ENCODE measurements at places on chromosomes 2 and 18.

- no peak for DNase-seq
These were observed 51.8 kb downstream of the UPP2 start for GRCh38 chr2:158153270-158154015.

DNA sequence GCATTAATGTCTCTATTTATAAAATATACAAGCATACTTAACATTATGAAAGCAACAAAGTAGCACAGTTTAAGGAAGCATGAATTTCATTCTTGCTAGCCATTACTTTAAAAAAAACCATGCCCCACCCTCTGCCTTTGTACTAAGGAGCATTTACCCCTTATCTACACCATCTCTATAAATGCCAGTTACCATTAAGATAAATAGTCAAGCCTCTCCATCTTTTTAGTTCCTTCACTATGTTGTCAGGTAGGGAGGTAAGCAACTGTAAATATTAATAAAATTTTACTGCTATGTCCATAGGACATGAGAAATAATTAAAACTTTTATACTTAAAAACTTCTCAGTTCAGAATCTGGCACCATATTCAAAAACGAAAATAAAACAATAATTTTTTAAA lies 42.1 kb downstream of the ROCK1 start:
- DNase-seq = no peak

- DNase-seq = no peak
These were observed 2.3 kb downstream of the NGEF start for GRCh38 chr2:233010569-233011267.

DNA sequence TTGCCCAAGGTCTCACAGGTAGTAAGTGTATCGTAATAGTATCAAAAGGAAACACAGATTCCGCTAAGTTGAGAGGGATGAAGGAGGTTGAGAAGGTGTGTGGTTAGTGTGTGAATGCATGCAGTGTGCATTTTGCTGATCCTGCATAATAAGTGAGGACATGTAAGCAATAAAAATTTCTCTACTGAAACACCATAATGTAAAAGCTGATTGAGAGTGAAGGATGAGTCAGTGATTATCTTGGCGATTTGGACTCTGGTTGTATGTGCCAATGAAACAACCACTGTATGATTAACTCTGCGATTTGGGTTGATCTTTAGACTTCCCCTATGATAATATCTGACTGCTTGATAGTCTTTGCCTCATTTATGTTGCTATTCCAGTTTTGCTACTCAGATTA lies 16.7 kb upstream of the ADGRF3 start:
- DNase-seq = no peak

GRCh38 chr2:32095671-32096070 lies 32.3 kb downstream of the SPAST start:
- DNase-seq = no peak

GRCh38 chr2:16553226-16553625 lies 112.4 kb downstream of the CYRIA start:
- peak; percentile 3 for DNase-seq

GRCh38 chr2:8573234-8573941 lies 108.5 kb upstream of the ID2 start:
- no peak for DNase-seq

DNA sequence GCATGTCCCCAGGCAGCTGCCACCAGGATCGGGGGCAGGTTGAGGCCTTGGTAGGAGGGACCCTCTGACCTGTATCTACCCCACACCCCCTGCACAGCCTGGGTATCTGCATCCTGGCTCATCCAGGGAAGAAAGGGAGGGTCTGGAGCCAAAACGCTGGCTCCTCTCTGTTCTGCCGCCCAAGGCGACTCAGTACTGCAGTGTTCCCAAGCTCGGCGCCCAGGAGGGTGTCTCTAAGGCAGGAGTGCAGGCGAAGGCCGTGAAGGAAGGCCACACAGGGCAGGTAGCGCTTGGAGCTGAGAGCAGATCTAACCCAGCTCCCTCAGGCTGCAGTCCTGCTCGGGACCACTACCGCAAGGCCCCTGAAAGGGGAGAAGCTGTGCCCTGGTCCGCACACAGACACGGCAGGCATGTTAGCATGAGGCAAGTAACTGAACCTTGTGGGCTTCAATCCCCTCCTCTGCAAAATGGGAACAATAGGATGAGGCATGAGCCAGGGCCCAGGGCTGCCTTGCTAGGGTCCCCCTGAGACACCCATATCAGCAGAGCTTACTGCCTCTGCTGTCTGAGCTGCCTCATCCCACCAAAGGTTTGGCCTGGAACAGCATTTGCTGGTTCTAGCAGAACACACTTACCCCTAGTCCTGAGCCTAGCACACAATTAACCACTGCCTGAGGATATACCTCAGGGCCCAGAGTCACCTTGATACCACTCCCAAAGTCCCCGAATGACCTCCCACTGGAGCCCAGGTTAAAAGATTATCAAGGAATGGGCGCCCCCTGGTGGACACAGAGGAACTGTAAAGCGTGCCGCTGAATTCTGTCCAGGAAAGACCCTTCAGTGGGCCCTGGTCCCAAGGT lies 6.5 kb downstream of the PTMA start:
- peak; percentile 28 for DNase-seq

GRCh38 chr2:224412141-224413015 lies 10.5 kb upstream of the FAM124B start:
- DNase-seq = peak; percentile 18

GRCh38 chr2:233418761-233419546 lies 64.7 kb downstream of the DGKD start:
- no peak for DNase-seq

- no peak for DNase-seq
These were observed 43.7 kb downstream of the EHD3 start for GRCh38 chr2:31277621-31278020.

GRCh38 chr2:235614176-235614860 lies 120.5 kb downstream of the AGAP1 start:
- DNase-seq = no peak

- no peak for DNase-seq
These were observed 31.6 kb downstream of the STK39 start for GRCh38 chr2:168215813-168216212.

GRCh38 chr18:10100941-10101701 lies 187.3 kb downstream of the VAPA start:
- DNase-seq = no peak

DNA sequence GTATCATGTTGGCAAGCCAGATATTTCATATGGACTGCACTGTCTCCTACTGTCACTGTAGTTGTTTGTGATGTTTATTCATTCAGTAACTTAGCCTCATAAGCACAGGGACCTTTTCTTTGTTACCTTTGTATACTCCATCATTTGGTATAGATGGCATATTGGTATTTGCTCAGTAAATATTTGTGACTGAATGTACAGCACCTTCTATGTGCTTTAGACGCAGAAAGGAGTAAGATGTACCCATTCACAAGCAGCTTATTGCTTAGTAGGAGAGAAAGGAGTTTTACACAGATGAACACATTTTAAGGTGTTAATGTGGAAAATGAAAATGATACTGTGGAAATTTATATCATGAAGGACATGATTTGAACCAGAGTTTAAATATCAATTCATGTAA lies 12.0 kb downstream of the EPC2 start:
- no peak for DNase-seq

GRCh38 chr2:183024339-183025095 lies 13.7 kb downstream of the NCKAP1 start:
- no peak for DNase-seq

GRCh38 chr18:75210274-75211001 lies at the start of gene TSHZ1:
Gene TSHZ1 (plus strand): TSS chr18:75210797. CDS start chr18:75211877, 1,080 bp downstream.
- DNase-seq = peak; percentile 45

- DNase-seq = no peak
These were observed 61.4 kb upstream of the DNER start for GRCh38 chr2:229775614-229776313.

GRCh38 chr2:122389694-122390093 lies 634.2 kb downstream of the TSN start:
- peak; percentile 30 for DNase-seq

GRCh38 chr2:120673571-120674061 lies 62.1 kb upstream of the GLI2 start:
- no peak for DNase-seq

GRCh38 chr2:135826544-135826943 lies 10.4 kb downstream of the LCT start:
- DNase-seq = no peak

DNA sequence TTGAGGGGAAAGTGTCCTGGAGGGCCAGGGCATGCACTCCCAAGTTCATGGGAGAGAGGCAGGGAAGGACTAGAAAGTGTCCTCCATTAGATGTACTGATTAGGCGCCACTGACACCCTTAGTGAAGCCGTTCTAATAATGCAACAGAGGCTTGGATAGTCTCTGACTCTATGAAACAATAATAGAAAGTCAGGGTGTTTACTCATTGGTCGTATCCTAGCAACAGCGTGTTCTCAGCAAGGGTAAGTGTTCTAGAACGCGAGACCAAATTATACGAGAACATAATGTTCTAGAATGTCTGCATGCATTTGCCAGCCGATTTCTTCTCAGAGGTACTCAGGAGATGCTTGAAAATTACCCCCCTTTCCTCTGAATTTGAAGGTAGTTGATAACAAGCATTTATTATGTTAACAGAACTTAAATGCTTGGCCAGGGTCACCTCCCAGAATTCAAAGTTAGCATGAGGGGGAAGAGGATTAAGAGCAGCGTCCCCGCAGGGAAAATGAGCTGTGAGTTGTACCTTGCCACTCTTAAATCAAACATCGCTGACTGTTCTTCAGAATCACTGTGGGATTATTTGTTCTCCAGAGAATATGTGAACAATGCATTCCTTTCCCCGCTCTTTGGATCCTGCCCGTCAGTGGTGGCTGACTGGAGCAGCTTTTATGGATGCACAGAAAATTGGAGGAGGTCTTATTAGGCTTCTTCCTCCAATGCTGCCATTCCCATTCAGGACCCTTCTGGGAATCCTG lies 33.7 kb upstream of the PDIA6 start:
- DNase-seq = no peak

GRCh38 chr2:233816334-233816733 lies 38.0 kb downstream of the HJURP start:
- DNase-seq = no peak

- DNase-seq = no peak
These were observed 71.3 kb downstream of the FMNL2 start for GRCh38 chr2:152406119-152406835.

DNA sequence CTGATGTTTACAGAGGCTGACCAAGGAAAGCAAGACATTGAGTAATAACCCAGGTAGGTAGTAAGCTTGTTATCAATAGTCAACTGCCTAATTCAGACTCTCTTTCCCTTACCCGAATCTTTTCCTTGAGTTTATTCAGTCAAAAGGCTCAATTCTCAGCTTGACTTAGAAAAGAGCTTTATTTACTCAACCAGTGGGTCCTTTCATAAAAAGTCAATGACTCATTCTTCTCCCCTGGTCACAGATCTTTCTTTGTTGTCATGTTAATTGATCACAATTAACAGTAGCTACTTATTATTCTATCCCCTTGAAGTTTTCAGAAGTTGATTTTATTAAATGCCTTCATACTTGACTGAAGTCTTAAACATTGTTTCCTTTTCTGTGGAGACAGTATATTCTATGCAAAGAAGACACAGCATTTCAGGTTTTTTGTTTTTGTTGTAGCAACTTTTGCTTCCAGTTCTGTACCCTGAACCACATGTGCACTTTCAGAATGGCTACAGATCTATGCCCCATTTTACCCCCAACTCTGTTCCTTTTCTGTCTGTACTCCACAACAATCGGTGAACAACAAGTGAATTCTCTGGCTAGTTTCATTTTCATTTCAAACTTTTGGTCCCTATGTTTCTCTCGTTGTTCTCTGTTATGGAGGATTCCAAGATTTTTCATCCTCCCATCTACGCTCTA lies 428.3 kb downstream of the NCKAP5 start:
- DNase-seq = no peak

DNA sequence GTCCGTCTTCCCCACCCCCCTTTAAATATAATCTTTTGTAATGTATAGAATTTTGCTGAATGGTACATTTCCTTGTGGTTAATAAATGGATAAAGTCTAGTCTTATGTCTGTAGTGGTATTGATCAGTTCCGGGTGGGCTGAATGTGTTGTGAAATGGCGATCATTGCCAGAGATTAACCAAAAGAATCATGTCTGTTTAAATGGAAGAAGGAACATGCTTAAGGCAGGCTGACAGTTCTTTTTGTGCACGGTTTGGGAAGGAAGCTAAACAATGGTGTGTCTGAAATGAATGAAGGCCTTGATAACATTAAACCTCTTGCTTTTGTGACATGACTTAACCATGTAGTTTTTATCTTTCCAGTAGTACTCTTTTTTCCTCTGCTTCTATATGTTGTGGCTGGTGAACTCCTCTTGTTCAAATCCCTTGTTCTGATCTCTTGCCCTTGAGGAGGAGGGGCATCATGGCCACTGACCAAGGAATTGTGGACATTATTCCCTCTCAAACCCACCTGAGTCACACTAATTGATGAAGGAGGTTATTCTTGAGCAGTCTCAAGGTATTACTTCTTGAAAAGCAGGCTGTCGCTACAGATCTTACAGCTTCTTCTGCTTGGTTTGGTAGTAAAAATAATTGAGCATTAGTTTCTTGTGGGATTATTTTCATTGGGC lies 1.7 kb downstream of the ACVR2A start:
- no peak for DNase-seq

DNA sequence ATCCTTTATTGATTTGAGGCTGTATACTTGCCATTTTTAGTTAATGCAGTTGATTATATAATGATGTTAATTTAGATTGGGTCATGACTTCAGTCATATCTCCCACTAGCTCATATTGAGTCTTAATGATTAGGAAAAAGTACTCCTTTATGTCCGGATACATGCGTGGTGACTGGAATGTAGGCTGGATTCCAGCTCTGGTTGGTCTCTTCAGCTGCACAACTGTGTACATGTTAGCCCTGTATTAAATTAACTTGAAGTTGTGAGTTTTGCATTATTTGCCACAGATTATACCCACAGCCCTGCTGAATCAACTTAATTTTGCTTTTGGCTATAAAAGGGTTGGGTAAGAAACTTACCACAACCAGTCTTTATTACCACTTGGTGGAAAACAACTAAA lies 22.5 kb downstream of the MOB4 start:
- DNase-seq = no peak

DNA sequence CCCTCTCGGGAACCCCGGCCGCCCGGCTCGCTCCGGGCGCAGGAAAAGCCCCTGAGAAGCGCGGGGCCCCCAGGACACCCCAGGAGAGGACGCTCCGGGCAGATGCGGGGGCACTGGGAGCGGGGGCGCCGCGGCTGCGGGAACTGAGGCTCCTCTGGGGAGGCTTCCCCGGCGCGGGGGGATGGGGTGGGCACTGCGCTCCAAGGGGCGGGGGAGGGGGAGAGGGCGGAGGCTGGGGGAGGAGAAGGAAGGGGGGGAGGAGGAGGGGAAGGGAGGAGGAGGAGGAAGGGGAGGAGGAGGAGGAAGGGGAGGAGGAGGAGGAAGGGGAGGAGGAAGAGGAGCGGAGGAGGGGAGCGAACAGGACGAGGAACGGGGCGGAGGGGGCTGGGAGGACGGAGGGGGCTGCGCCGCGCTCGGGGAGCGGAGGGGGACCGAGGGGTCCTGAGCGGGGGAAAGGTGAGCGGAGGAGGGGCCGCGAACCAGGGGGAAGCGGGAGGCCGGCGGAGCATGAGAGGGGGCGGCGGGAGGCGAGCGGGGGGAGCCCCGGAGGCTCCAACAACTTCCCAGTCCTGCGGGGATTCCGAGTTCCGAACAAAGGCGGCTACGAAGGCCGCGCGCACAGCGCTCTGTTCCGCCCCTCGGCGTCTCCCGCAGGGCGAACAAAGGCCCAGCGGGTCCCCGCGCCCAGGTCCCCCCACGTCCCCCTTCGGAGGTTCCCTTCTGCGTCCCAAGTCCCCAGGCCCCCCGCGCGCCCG lies 742 bp downstream of the PXDN start:
- DNase-seq = no peak

All from anterior cingulate cortex (tissue), 58 donors.